ENCODE measurements at places on chromosomes 7 and 10. TPM values are rescaled to one million over a fixed set of nuclear protein-coding genes. Genes with fewer than 3 reads are reported as not detected.
A peak's percentile ranks its signal among the peaks of the same experiment; 100 is the strongest.

DNA sequence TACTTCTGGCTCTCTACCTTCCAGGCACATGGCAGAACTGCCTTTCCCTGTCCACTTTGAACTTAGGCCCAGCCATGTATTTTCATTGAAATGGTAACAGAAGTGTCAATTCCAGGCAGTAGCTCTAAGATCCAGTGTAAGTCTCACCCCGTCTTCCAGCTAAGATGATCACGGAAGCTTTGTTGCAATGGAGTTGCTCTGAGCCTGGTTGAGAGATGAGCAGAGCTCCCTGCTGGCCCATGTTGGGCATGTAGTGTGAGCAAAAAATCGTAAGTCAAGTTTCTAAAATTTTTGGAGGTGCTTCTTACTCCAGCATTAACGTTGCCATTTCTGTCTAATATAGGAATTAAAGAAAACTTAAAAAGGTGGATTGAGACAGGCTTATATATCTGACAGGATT lies 274.4 kb downstream of the IPMK start:
- DNase-seq = no peak

DNA sequence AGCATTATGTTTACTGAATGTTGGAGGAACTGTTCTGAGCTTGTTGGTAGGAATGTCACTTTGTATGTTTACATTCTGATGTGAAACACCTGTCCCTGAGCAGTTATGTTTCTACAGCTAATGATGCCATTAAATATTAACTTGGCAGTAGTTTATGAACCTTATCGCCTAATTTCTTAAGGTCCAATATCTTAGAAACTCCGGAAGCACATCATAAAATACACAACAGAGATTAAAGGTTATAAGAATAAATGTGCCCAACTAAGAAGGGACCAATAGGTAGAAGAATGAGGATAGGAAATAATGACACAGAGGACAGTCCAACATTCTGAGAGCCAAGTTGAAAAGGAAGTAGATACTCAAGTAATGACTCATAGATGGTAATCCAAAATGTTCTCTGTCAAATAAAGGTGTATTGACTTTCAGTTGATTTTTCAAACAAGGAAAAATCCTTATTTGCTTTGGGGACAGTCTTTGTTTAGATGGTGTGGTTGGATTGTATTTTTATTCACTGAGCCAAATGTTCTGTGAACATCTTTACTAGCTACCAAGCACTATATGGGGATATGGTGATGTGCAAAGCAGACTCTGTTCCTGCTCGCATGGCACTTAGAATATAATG lies 31.9 kb downstream of the LCOR start:
- DNase-seq = peak; percentile 41

Gene ADCY1
- total RNA-seq = not detected

Gene RP9
- 12.7 TPM for total RNA-seq

GRCh38 chr7:77501192-77501515 lies 35.9 kb upstream of the PTPN12 start:
- DNase-seq = no peak

Gene ARID5B
- total RNA-seq = 124 TPM

- no peak for DNase-seq
These were observed 189.9 kb downstream of the DGKI start for GRCh38 chr7:137656850-137657232.

Gene PIP
- not detected for total RNA-seq

Gene YWHAG
- 174 TPM for total RNA-seq

Gene ORC5
- total RNA-seq = 14.5 TPM

DNA sequence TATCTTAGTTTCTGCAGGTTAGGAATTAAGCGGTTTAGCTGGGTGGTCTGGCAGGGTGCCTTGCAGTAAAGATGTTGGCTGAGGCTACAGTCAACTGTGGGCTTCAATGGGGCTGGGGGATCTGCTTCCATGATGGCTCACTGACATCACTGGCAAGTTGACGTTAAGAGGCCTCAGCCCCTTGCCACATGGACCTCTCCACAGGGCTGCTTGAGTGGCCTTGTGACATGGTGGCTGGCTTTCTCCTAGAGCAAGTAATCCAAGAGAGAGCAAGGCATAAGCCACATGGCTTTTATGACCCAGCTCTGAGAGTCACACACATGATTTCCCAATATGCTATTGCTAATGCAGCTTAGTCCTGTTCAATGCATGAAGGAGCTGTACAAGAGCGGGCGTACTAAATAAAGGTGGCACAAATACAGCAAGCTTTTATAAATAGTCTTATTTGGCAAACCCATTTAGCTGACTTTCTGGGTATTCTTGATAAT lies 109.1 kb downstream of the SEPTIN7 start:
- no peak for DNase-seq

- DNase-seq = no peak
These were observed 37.6 kb downstream of the SGMS1 start for GRCh38 chr10:50585921-50586739.

DNA sequence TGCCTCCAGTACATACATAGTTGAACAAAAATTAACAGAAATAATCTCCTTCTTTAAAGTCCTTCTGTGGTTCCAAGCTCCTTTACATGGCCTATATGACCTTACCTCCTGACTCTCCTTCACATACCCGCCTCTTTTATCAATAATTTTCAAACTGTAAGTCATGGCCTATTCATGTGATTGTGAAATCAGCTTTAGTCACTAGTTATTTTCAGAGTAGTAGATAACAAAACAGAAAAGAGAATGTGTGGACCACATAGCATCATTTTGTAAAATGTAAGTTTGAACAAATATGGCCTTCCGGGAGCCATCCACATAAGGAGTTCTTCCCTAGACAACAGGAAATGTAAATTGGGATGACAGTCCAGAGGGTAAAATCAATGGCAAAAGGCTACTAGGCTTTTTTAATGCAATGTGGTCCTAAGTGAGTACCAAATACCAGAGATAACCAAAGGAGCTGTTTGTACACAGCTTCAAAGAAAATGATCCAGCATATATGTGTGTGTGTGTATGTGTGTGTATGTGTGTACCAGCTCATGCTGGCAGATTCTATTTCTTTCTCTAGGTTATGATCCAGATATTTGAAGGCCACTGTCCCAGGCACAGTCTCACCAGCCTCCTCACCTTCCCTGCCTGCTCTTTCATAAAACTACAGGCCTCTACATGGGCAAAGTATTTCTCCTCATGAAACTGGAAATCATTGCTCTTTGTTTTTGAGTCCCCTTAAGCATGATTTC lies 12.3 kb upstream of the FAM133B start:
- no peak for DNase-seq

GRCh38 chr10:23543691-23544380 lies 105.0 kb downstream of the OTUD1 start:
- no peak for DNase-seq

DNA sequence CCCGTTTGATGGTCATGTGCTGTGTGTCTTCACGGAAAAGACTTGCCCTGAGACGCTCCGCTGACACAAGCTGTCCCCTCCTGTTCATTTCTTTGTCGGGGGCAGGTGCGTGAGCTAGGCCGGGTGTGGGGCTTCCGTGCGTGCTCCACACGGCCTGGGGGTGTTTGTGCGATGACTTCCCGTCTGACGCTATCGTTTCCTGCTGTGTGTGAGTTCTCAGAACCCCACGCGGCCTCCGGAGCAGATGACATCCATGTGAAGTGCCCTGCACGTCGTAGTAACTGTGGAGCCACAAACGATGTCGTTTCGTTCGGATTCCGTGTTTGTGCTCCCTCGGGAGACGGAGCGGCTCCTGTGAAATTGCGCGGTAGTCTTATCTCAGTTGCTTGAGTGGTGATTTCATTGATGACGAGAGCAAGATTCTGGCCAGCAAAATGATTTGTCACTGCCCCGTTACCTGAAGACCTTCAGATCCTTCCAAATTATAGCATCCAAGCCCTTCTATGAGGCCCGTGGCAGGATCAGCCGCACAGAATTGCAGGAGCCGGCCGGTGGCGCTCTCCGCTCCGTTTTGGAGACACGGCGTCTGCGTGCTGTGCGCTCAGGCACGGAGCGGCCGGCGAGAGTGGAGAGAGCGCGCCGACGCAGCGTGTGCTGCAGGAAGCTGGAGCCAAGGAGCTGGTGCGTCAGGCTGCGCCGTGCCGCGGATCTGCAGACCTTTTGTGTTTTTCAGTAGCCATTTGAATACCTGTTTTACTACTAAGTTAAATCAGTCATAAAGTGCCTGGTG lies 94.9 kb downstream of the NKX6-2 start:
- no peak for DNase-seq

GRCh38 chr7:24756545-24757352 lies 515 bp downstream of the GSDME start:
- DNase-seq = peak; percentile 36

Gene IFIT1
- 46.0 TPM for total RNA-seq

Gene C10orf71
- not detected for total RNA-seq

- no peak for DNase-seq
These were observed 175.3 kb upstream of the LYZL1 start for GRCh38 chr10:29113616-29113945.

Gene WNT16
- total RNA-seq = 0.20 TPM

- DNase-seq = no peak
These were observed 444.1 kb downstream of the NRG3 start for GRCh38 chr10:82319074-82319473.

Gene KCNIP2
- total RNA-seq = 0.43 TPM

Gene CPN1
- not detected for total RNA-seq

DNA sequence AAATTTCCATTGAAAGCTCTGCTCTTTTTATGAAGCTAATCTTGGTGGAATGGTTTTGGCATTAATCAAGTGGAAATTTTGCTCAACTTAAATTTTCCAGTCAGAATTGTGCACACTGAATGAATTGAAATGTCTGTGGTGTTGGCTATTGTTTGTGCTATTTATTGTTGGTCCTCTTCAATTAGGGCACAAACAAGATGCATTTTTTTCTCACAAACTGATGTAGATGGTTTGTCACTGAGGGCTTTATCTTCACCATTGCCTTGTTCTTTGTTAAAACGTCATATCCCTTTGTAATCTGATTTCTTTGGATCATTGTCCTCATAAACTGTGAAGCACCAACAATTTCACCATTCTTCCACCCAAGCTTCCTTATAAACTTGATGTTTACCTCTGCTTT lies 152.1 kb upstream of the RHOBTB1 start:
- DNase-seq = no peak

DNA sequence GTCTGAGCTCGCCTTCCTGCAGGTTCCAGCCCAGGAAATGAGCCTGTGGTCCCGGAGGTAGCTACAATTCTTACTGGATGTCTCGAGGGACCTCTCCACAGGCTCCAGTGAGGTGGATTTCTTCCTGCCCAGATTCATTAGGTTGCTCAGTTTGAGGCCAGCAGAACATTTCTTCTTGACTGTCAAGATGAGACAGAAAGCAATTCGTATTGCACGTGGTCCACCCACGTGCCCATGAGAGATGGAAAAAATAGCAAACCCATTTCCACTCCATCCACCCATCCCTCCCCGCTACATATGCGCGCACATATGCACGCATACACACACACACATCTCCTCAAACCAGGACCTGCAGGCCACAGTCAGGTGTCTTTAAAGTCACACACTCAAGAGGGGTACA lies 68.7 kb downstream of the VWA2 start:
- DNase-seq = no peak

DNA sequence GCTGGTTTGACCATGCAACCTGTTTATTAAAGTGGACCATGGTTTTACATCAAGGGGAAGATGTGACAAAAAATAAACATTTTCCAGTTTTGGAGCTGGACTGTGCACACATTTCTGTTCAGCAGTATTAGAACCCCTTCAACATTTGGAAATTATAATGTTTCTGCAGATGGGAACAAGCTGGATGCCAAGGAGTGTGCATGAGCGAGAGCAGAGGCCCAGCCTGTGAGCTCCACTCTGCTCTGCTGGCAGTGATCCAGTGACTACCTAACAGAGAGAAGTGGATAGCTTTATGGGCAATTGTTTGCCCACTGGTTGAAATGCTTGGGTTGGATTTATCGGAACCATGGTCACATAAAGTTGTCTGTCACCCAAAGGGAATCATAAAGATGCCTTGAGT lies 456.7 kb downstream of the NRG3 start:
- DNase-seq = no peak

Gene SEC61G
- total RNA-seq = 259 TPM

- DNase-seq = no peak
These were observed 45.3 kb upstream of the EGR2 start for GRCh38 chr10:62861507-62861906.

DNA sequence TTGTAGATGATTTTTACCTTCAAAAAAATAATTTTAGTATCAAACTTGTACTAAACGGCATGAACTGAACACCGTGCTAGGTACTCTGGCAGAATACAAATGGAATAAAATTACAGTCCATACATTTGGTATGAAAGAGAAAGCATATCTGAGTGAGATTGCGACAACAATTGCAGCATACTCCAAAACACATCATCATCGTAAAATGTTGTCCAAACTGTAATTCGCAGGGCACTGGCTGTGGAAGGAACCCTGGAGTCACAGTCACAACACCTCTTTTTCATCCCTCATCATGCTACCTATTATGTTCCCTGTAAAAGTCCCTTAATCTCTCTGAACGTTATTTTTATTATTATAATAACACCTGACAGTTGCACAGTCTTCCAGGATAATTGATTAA lies 13.5 kb downstream of the CREM start:
- no peak for DNase-seq

Gene KAT6B
- 23.7 TPM for total RNA-seq

Gene SMKR1
- total RNA-seq = not detected

GRCh38 chr10:4685904-4686643 lies 139.9 kb upstream of the AKR1E2 start:
- DNase-seq = no peak

- no peak for DNase-seq
These were observed 83.1 kb upstream of the EGR2 start for GRCh38 chr10:62899311-62899710.

- DNase-seq = no peak
These were observed 6.3 kb downstream of the MAT1A start for GRCh38 chr10:80283119-80283518.

- no peak for DNase-seq
These were observed 7.8 kb upstream of the TLX1 start for GRCh38 chr10:101123085-101123814.

DNA sequence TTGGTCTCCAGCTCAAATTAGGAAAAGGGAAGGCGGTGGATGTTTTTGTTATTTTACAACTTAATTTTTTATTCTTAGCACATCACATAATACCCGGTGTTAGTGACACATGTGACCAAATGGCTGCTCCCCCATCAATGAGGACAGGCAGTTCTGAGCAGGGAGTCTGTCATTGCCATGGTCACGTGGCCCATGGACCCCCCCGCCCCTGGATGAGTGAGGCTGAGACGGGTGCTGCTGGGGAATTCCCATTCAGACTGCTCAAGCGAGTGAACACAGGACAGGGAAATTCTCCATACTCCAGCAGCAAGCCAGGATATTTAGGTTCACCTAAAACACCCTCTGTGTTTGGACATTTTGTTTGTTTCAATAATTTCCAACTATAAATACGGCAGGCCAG lies 34.7 kb upstream of the SLC35B4 start:
- no peak for DNase-seq

DNA sequence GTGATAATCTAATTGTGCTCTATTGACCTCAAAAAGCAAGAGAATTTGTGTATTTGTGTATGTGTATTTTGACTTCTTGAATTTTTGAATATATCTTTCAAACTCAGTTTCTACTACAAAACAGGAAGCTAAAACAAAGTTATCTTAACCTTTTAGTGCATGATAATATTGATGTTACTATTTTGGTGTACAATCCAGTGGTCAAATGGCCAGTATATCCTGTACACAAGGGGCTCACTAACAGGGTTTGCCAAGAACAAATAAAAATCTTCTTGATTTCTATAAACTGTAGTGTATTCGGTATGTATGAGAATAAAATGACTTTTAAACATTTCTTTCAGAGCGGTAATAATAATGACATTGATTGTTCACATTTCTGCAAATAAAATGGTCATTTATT lies 69.6 kb downstream of the FOXP2 start:
- no peak for DNase-seq

Gene PLPP4
- total RNA-seq = 14.6 TPM

Measured in HFFc6 (cell line).